ENCODE measurements at places on chromosomes 5 and 9.

DNA sequence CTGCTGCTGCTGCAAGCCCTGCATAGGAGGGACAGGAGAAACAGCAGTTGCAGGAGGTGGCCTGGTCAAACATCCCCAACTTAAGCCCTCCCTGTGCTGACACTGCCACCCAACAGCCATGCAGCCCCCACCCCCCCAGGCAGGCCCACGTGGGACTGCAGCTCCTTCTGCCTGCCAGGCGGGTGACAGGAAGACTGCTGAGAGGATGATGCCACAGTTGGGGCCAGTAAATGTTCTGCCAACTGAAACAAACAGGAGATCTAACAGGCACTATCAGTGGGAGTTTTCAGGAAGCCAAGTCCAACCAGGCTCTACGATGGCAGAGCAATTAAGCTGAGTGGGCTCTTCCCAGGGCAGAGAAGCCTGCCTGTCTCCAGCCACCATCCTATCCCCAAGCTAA is 31.1 kb downstream of the DIRAS2 start:
- DNase-seq = no peak

- no peak for DNase-seq
Measured at GRCh38 chr5:124755041-124755440, 8.6 kb upstream of the ZNF608 start.

- no peak for DNase-seq
Measured at GRCh38 chr5:151688436-151688835, 1.7 kb upstream of the SPARC start.

GRCh38 chr5:134275822-134276221 is 49.9 kb upstream of the PPP2CA start:
- no peak for DNase-seq

DNA sequence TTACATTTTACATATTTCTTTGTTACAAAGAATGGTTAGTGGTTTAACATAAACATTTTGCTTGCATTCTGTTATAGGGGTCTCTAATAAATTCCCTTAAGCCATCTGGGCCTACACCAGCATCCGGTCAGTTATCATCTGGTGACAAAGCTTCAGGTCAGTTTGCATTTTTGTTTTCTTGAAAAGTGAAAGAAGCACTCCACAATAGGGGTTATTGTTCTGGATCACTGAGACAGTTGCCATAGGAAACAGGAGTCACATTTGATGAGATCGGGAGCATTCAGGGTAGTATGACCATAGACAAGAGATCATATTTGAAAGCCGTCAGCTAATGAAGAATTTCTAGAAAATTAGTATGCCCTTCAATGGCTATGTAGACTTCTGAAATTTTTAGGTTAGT is 63.6 kb downstream of the NUP214 start:
- no peak for DNase-seq

DNA sequence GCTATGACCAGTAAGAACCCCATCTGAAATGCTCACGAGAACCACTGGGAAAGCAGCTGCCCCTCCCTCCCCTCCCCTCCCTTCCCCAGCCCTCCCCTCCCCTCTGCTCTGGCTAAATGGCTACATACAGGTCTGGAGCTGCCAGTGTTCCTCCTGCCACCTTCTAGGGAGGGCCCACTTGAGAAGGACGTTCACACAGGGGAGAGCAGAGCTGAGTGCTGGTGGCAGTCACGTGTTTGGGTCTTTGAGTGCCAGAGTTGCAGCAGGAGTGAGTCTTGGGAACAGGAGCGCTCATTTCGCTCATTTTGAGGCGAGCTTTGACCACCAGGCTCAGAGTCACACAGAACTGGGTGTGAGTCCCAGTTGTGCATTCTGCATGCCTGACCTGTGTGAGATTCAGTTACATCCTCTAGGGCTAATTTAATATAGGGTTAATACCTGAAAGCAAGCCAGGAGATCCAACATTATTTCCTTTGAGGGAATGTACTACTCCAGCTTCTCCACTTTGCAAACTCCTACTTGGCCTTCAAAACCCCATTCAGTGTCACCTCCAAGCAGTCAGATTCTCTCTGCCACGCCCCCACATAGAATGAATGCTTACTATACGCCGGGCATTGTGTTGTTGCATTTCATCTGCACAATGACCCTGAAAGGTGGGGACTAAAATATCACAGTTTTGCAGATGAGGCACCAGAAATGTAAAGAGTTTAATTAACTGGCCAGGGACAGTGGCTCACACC is 25.1 kb downstream of the CPLX2 start:
- no peak for DNase-seq

- DNase-seq = no peak
Measured at GRCh38 chr5:83321483-83322055, 150.0 kb upstream of the VCAN start.

DNA sequence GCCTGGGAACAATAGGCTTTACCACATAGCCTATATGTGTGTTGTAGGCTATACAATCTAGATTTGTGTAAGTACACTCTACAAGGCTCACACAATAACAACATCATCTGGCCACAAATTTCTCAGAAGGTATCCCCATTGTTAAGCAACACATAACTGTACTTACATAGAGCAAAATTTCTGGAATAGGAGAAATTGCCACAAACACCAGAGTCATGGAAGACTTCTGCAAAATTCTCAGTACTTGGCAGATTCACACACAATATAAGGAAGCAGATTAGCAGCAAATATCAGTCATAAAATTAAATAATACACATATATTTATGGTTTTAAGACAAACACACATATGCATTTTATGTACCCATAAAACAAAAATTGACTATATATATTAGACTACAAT is 16.4 kb downstream of the GNAQ start:
- DNase-seq = no peak

DNA sequence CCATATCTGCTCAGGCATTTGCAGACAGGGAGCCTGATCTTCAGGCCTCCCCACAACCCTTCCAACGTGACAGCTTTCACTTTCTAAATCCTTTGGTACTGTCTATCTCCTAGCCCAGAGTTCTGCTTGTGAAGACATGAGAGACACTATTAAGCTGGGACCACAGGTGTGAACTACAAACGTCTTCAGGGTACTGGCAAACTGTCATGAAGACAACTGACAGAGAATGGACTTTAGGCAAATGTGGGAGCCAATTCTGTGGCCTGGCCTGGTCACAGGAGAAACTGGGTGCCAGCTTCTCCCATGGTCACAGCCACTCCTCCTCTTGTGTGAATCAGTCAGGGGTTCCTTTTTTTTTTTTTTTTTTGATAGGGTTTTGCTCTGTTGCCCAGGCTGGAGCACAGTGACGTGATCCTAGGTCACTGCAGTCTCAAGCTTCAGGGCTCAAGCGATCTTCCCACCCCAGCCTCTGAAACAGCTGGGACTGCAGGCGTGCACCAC is 10.4 kb downstream of the TRIM14 start:
- peak; percentile 63 for DNase-seq

- DNase-seq = no peak
Measured at GRCh38 chr5:37889612-37890317, 49.9 kb upstream of the GDNF start.

DNA sequence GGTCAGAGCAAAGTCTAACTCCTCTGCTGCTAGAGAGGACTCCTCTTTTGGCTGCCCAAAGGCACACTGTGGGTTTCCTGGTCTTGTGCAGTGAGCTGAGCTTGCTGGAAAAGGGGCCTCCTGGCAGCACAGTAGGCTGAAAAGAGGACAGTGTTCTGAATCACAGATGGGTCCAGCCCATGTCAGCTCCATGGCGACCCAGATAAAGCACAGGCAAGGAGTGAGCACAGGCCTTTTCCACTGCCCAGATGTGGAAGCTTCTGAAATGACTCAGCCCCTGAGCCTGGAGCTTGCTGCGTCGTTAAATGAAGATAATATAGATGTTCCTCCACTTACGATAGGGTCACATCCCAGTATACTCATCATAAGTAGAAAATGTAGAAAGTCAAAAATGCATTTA is 8.1 kb downstream of the CCDC180 start:
- no peak for DNase-seq

DNA sequence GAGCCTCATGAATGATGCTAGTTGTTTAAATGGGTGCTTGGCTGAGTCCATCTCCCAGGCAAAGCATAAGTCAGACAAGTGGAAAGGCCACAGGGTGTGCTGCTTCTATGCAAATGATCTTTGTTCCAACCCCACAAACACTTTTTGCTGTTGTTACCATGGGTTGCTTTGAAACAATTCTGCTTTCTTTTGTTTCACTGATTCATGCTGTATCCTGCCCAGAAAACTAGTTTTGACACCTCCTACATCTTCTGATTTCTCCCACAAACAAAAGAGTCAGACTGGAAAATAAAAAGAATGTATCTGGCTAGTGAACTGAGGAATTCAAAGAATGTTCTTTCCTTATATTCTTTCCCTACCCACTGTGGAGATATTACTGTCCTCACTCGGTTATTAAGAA is 298.6 kb downstream of the DIRAS2 start:
- no peak for DNase-seq

- no peak for DNase-seq
Measured at GRCh38 chr5:54693936-54694657, 176.5 kb downstream of the SNX18 start.
